ENCODE measurements at places on chromosomes 13 and 19. TPM values are rescaled to one million over a fixed set of nuclear protein-coding genes. Genes with fewer than 3 reads are reported as not detected.

Gene NLRP7
- total RNA-seq = not detected

Gene LYPD3
- not detected for total RNA-seq

Gene TIMM13
- 38.1 TPM for total RNA-seq

Gene BICRA
- 3.1 TPM for total RNA-seq

Gene NCR1
- total RNA-seq = not detected

Gene FGF21
- total RNA-seq = not detected

Gene GPR18
- not detected for total RNA-seq

Gene ADGRE3
- total RNA-seq = under 0.01 TPM

Gene PRX
- total RNA-seq = 1.5 TPM

Gene PCSK4
- total RNA-seq = 1.8 TPM

Measured in subcutaneous preadipocyte (primary cell).